Activated T-helper 1 cell treated with anti-CD3 and anti-CD28 coated beads, Interleukin-2, amount 50 U/mL, for 16 hours (primary cell): ENCODE measurements at places on chromosomes 11 and 22.

DNA sequence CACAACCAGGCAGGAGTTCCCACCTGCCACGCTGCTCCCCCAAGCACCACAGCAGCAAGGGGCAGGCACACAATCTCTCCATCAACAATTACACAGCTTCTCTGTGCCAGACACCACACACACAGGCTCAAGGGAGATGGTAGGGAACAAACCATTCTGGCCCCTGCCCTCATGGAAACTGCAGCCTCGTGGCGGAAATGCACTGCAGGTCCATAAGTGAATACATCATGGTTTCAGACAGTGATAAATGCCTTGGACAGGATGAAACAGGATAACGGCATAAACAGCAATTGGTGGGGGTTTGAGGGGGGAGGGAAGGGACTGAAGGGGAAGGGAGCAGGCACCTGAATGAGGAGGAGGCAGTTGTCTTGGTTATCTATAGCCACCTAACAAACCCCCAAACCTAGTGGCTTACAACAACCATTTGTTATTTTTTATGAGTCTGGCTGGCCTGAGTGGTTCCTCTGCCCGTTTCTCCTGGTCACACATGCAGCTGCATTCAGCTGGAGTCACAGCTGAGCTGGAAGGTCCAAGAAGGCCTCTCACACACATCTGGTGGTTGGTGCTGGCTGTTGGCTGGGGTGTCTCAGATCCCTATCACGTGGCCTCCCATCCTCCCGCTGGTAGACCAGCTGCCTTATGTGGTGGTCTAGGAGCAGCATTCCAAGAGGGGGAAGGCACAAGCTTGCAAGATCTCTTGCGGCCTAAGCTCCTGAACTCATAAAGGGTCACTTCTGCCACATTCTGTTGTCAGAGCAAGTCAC lies 15.0 kb upstream of the YWHAH start:
- DNase-seq: no peak

DNA sequence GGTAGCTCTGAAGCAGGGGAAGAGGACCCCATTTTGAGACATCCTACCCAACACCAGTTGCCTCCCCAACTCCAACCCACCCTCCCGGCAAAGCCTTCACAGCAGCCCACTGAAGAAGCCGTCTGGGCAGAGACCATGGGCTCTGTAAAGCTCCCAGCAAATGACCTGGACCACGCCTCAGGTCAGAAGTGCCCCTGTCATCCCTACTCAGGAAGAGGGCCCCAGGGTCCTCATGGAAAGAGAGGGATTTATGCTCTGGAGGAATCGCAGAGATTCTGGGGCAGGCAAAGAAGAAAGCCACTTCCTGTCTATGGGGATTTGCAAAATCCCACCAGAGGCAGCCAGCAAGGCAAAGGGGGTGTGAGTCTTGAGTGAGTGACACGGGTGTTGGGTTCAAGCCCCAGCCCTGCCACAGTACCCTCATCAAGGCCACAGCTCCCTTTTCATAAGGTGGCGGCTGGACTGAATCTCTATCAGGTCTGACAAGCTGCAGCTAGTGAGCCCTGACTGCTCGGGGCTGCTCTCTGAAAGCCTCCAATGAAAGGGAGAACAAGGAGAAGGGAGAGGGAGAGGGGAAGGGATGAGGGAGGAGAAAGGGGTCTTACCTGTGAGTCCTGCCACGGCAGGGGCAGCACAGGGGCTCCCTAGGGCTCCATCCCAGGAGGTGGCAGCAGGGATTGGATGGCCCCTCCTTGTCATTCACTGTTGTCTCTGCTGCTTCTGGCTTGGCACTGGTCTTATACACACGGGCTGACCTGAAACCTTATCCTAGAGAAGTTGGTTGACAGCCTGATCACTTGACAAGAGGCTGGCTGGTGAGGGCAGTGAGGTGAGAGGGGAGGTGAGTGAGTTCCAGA lies at the start of gene UCP3:
UCP3 (minus strand) TSS at position 713 of the 857 bp plus-strand sequence. CDS start 2,043 bp downstream, outside the sequence.
- no peak for DNase-seq

- DNase-seq: no peak
Measured at GRCh38 chr22:33112580-33112979, 54.4 kb upstream of the SYN3 start.

DNA sequence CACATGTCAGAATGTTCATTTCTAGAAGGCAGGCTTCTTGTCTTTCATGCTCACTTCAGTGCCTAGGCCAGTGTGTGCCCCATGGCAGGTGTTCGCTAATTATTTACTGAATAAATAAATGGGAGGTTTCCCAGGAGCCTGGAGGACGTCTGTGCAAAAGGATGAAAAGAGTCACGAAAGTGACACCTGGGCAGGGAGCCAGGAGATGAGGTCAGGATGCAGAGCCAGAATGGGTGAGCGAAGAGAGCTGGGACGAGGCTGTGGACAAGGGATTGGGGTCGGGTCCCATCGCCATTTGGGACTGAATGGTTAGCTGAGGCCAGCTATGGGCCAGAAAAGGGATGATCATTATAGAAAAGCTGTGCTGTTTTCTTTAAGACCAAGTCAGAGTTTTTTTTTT lies 560.4 kb downstream of the TBC1D22A start:
- DNase-seq: no peak

- no peak for DNase-seq
Measured at GRCh38 chr22:18984564-18984963, 48.5 kb upstream of the PRODH start.

DNA sequence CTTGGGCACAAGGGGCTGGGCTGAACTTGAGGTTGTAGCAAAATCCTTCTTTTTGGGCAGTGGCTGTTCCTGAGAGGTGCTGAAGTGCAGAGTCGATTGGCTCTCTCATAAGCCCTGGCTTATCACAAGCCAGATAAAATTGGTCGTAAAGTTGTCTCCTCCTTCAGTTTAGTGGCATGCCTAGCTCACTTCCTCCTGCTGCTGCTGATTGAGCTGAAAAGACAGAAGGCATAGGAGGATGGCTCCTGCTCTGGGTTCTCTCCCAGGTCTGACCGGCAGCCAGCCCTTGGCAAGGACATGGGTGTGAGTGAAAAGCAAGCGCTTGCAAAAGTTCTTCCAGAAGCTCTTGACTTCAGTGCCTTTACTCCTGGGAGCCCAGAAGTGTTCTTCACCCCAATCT lies 83.9 kb downstream of the LDLRAD3 start:
- no peak for DNase-seq

GRCh38 chr11:102530558-102530957 lies at the start of gene MMP7:
Gene MMP7 (minus strand): TSS chr11:102530747. CDS start chr11:102530700, 47 bp downstream.
- DNase-seq: no peak

DNA sequence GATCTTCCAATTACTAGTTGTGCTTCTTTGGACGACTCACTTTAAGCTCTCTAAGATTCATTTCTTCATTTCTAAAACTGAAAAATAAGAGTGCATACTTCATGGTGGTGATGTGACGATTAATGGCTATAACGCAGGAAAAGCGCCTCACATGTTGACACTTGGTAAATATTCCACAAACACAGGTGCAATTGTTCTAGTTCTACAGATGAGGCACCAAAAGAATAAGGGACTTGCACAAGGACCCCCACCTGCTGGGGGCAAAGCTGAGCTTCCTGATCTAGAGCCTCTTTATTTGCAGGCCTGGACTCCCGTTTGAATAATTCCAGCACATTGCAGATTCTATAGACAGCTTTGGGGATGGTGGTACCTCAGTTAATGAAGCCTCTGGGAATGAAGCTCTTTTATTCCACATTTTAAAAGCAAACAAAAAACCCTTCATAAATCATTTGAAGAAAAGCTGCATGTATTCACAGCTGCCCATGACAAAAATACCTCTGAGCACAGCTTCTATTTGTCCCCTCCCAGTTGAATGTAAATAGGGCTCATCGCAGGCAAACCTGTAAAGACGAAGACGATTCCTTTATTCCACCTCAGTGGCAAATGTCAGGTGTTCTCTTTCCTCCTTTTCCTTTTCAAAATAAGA lies 14.9 kb upstream of the CADM1 start:
- no peak for DNase-seq

GRCh38 chr11:3124821-3125220 lies 40.3 kb downstream of the OSBPL5 start:
- DNase-seq: no peak

- DNase-seq: no peak
Measured at GRCh38 chr22:35620624-35621251, 3.6 kb upstream of the MB start.

DNA sequence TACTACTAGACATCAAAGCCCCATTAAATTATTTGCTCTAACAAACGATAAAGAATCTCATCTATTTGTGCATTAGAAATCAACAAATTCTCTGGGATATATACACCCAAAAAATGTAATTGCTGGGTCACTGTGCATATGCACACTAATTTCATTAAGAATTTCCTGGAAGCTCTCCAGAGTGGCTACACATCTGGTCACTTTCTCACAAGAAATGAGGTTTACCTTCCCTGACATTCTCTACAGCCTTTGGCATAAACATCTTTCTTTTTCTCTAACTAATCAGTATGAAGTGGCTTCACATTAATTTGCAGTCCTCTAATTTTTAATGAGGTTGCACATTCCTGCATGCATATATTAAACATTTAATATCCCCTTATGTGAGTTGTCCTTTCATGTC lies 150.8 kb upstream of the ANO5 start:
- no peak for DNase-seq

DNA sequence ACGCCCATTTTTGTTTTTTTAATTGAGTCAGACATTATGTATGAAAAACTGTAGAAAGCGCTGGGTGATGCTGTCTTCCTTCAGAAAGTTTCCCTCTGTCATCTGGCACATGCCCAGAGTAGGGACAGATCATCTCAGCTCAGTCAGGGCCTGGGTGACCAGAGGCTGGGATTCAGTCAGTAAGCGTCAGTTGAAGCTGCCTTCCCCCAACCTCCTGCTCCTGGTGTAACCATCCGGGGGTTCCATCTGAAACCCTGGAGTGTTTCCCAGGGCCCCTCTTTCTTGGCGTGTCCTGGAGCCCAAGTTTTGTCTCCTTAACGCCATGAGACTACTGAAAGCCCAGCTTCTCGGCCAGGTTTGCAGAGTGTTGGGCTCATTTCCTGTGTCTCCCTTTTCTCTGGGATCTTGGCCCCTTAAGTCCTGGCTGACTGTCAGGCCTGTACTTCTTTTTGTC lies 10.7 kb downstream of the PPFIA1 start:
- DNase-seq: no peak

- DNase-seq: no peak
Measured at GRCh38 chr11:128483211-128483788, 104.1 kb downstream of the ETS1 start.

DNA sequence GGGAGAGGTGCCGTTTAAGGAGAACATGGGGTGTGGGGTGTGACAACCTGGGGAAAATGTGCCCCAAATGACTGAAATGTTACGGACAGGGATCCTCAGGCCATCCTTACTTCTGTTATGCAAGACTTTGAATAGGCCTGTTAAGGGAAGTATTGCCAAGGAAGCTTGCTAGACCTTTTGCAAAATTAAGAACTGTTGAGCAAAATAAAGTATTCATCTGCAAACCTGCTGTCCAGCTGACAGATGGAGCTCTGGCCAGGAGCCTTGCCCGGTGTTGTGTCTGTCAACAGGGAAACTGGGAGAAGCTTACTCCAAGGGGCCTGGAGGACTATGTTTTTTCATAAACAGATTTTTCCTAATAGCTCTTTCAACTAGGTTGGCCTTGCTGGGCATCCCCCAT lies 48.0 kb downstream of the FAT3 start:
- no peak for DNase-seq

- no peak for DNase-seq
Measured at GRCh38 chr11:70914496-70914895, 337.9 kb downstream of the SHANK2 start.

GRCh38 chr11:85105868-85106267 lies 521.3 kb downstream of the DLG2 start:
- DNase-seq: no peak

DNA sequence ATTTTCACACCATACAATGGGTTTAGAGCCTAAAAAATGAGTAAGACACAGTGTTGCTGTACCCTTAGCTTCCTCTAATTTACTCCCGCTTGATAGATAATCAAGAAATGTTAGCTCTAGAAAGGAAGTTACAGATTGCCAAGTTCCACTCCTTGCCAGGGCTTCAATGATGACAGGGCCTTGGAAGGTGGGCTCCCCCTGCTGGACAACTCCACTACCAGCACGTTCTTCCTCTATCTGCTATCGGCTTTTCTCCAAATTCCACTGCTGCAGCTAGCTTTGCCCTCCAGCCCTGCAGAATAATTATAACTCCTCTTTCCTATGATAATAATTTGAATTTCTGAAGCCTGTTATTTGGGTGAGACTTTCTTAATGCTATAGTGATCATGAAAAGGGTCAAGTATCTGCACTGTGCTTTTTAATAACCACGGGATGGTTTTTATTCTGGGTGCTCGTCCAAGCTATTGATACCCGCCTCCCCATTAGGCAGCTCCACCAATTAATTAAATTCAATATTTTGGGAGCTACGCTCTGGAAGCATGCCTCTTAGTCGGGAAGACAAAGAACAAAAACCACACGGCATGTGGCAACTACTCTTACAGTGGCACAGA lies 9.0 kb downstream of the SYN3 start:
- DNase-seq: peak; percentile 8

GRCh38 chr22:27912101-27912500 lies 7.0 kb downstream of the PITPNB start:
- no peak for DNase-seq

GRCh38 chr11:98568013-98568412 lies 452.7 kb upstream of the CNTN5 start:
- no peak for DNase-seq

DNA sequence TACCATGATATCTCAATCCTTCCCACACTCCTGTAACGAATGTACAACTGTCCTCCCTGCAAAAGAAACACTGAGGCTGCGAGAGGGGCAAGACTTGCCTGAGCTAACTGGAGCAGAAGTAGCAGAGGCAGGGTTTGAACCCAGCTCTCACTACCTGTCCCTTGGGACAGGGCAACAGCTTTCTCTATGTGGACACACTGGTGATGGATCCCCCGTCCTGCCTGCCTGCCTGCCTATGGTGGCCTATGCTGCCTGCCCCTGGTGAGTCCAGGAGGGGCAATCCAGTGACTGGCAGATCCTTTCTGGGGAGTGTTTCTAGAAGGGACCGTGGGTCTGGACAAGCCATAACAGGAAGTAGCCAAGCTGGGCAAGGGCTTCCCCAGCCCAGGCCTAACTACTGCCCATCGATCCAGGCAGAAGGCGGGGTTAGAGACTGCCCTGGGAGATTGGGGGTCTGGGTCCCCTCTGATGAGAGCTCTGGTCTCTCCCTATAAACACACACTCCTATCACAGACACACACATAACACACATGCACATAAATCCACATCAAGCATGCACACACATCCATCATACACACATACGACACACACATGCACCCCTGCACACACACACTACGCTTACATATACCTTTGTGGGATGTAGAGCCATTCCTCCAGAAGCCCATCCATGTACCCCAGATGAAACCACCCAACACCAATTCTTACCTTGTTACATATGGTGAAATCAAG lies 1.1 kb upstream of the EMID1 start:
- DNase-seq: no peak

DNA sequence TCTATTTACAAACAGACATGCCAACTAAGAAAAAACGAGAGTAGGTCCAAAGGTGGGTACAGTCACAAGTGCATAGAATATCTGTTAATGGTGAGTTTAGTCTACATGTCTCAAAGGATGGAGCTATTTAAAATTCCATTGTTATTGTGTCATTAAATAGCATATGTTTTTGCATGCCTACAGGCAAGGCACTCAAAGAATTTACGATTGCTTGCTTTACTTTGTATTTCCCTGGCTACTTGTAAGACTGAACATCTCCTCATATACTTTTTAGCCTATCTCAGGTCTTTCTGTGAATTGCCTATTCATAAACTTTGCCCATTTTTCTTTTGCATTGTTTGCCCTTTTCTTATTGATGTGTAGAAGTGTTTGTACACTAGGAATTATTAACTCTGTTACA lies 39.7 kb downstream of the DEUP1 start:
- DNase-seq: no peak
